ENCODE measurements at places on chromosomes 11 and 22. TPM values are rescaled to one million over a fixed set of nuclear protein-coding genes. Genes with fewer than 3 reads are reported as not detected.

DNA sequence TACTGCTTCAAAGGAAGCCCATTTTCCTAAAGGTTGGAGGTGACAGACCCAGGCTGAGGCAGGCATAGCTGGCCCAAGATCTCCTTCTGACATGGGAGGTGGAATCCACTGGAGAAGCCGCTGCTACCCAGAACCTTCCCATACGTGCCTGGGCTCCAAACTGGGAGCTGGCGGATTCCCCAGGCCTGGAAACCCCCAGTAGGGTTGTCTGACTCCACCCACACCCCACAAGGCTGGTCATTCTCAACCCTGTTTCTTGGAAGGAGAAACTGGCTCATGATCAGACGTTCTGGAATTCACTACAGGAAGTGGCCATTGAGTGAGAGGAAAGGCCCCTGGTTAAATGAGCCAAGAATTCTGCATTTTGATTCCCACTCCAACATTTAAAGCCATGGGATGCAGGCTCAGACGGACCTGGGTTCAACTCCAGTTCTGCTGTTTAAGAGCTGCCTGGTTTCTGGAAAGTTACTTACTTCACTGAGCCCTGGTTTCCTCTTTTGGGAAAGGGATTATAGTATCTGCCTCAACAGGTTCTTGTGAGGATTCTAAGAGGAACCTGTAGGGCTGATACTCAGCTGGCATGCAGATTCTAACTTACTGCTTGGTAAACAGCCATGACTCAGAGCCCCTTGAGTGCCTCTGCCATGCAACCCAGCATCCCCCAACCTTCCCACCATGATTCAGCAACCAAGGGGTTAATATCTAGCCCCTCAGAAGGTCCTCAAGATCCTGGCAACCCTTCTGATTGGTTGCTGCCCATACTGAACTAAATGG lies 19.4 kb upstream of the TSKU start:
- DNase-seq, result no peak

DNA sequence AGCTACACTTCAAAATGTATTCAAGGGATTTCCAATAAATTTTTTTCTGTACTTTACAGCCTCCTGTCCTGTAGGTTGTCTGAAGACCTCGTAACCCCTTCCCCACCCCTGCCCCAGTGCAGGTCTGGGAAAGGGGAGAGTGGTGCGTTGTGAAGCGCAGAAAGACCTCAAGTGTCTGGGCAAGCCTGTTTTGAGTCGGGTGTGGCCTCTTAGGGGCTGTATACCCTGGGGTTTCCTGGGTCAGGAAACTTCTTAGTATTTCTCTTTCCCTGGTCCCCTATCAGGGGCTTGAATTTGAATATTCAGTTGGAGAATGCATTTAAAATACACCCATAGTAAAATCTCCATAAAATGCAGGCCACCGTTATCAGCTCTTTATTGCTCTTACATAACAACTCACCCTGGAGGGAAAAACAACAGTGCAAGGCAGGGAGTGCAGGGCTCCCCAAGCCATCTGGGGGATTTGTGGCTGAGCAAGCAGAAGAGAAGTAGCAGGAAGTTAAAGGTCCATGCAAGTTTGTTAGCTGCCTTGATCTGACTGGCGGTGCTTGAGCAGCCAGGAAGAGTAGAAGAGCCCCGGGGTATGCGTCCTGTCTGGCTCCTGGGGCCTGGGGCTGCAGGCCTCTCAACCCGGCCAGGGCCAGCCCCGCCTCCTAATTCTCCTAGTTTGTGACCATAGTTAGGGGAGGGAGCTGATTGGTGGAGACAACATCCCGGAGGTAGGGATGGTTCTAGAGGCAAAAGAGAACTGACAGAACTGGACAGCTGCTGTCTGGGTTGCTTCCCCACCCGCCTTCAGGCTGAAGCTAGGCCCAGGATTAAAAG lies 25.7 kb downstream of the ARHGAP1 start:
- DNase-seq, result peak; percentile 93

DNA sequence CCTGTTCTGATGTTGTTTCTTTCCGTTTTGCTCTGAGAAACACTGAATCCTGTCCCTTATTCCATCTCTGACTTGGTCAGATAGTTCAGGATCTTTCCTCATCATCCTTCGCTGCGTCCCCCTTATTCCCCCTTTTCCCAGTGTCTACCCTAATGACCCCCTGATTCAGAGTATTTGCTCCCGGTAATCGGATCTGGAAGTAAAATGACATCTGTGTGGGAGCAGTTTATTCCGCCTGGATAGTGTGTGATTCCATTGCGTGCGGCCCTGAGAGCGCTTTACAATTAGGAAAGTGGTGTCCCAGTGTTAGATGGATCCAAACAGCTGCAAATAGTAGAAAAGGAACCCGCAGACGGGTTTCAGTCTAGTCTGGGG lies 606 bp downstream of the DRG1 start:
- DNase-seq, result peak; percentile 48

DNA sequence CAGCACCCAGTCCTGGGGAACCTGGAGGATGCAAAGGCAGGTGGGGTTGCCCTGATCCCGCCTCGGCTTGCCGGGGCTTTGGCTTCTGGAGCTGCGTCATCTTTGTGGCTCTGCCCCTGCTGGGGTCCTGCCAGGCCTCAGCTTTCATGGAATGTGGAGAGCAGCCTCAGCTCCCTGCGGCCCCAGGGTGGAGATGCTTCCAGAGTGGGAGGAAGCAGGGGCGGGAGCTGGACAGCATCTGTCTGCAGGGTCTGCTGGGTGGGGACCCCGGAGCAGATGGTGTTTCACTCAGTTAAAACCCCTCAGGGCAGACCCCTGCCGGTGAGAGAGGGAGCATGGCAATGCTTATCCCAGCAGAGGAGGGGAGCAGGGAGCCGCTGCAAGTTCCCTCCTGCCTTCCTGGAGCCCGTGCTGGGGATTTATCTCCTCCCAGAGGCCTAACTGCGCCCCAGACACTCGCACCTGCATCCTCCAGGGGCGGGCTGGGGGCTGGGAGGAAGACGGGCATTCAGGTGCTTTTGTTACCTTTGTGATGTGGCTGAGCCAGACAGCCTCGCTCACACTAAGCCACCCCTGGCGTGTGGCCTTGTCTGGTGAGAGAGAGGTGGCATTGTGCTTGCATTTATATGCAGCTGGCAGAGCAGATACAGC lies 15.7 kb downstream of the GRIK4 start:
- DNase-seq, result peak; percentile 92

- DNase-seq, result no peak
These were observed 164.0 kb upstream of the UBASH3B start for GRCh38 chr11:122491509-122491908.

Gene PIH1D2
- 1.8 TPM for total RNA-seq

Gene C1QTNF5
- 0.63 TPM for total RNA-seq

Gene STARD10
- 31.2 TPM for total RNA-seq

Data from endodermal cell (in vitro differentiated cells).